ENCODE measurements at places on chromosomes 2 and 18.

DNA sequence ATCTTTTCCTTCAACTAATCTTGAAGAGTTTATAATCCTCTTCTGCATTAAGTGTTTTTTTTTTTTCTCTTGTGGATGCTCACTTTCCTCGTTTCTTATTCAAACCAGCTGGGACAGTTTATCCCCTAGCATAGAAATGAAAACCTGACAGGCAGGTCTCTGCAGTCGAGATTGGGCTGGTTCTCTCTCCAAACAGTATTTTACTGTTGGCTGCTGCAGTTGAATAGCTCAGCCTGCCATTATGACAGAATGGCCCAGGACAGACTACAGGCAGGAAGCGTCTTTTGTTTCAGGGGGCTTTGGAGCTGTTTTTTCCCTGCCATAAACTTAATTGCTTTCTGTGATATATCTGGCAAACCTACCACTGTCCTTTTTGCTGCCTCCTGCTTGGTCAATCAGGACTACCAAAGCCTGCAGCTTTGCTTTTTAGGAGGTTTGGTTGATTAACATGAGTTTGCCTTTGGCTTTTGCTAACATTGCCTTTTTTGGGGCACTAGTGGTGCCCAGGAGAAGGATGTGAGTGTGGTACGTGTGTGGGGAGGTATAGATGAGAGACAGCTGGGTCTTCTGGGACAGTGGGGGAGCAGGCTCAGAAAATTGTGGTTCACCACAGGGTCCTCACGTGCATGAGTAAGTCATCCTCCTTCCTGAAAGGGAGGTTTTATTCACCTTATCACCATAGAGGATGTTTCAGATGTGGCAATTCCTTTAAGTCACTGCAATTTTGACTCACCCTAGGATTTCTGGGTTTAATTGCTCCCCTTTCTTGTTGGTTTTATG is 128.7 kb downstream of the LYPD6B start:
- DNase-seq: no peak

DNA sequence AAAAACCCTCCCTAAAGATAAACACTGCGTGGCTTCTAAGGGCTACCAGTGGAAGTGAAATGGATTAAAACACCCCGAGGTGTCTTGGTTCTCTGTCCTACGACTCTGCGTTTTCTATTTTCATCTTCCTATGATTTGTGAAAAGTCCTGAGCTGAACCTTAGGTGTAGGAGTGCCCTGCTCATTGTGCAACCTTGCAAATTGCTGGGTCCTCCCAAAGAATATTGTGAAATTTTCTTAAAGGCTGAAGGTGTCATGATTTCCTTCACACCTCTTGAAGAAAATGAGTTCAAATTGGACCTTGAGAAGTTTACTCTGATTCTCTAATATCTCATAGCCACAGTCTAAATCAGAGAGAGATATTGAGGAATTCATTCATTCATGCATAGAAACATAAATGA is 1.8 kb upstream of the SLC19A3 start:
- DNase-seq: no peak

GRCh38 chr2:156065912-156066311 is 266.6 kb downstream of the NR4A2 start:
- no peak for DNase-seq

- no peak for DNase-seq
Measured at GRCh38 chr2:208546860-208547650, 140.5 kb downstream of the PTH2R start.

DNA sequence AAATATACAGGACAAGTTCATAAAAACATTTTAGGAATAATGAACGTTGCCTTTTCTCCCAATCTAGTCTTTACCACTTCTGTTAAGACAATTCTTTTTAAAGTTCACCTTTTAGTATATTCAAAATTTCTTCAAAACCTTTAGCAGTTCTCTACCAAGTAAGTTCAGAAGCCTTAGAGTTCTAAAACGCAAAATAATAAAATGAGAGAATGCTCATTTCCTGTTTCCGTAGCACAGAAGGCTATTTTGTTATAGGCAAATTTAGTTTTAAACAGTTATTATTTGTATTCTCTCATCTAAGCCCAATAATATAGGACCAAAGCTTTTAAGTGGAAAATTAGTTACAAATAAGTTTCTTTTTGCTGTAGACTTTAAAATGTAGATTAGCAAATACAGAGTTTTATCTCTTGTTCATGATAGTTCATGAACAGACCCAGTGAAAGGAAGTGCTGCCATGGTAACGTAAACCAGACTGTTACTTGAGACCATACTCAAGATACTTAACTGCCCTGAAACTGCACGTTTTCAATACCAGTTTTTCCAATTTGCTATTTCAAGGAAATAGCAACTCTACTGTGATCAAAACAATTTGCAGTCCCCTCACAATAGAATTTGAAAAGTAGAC is 173.1 kb upstream of the STON1 start:
- no peak for DNase-seq

DNA sequence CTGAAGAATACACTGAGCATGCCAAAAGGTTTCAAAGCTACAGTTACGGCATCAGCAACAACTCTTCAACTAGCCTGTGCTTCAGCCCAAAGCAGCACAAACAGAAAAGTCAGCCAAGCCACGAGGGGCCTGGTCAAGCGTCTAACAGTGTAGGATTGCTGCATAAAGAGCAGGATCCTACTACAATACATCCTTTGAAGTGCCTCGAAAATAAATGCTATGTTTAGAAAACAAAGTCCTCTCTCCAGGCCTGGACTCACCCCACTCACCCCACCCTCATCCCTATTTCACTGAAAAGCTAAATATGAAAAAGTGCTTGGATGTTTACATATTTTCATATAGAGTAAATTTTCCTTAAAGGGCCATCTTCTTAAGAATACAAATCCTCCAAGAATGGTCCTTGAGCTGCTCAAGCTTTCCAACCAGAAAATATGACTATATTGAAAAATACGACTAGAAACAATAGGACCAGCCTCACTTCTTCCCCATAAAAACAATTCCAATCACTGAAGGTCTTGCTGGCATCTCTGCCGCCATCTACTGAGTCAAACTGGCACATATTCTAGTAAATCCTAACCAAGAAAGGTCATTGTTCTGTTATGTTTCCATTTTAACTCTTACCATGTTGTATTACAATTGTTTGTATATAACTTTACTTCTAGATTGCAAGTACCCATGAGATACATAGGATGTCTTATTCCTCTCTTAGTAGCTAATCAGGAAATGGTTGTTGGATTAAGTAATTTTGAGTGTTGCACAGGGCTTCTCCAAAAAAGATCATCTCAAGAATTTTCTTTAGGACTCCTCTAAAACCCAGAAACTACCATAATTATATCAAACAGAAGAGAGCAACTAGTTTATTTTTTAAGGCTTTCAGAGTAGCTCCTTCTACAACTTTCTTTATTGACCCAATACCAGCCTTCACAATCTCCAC is 63.6 kb downstream of the CLHC1 start:
- no peak for DNase-seq

DNA sequence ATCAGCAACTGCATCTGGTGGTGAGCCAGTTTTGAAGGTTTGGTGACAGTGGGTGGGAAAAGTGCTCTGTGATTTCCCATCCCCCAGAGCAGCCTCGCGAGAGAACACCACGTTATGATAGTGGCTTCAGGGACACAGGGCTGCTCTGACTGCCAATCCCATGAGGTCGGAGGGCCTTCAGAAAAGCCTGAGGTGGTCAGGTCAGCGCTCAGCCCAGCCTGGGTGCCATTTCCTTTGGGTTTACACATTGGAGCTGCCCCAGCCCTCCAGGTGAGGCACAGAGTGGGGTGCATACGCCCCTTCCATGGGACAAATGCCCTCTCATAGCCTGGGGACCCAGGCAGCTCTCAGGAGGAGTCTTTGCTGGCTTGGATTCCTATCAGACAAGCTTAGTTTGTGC is 126.8 kb downstream of the KCTD1 start:
- no peak for DNase-seq

Measured in stimulated activated CD4-positive, alpha-beta T cell treated with anti-CD3 and anti-CD28 coated beads, Interleukin-15, amount 100 ng/mL, for 1 hour (primary cell).